CD4-positive, alpha-beta T cell treated with Interleukin-6 at 100 ng/mL for 8 hours (primary cell): ENCODE measurements at places on chromosomes 3 and 15.

GRCh38 chr3:46400000-46400734, 6.7 kb downstream of the CCR5AS start:
- no peak for DNase-seq

- no peak for DNase-seq
These were observed 20.9 kb upstream of the TRH start for GRCh38 chr3:129953621-129954020.

DNA sequence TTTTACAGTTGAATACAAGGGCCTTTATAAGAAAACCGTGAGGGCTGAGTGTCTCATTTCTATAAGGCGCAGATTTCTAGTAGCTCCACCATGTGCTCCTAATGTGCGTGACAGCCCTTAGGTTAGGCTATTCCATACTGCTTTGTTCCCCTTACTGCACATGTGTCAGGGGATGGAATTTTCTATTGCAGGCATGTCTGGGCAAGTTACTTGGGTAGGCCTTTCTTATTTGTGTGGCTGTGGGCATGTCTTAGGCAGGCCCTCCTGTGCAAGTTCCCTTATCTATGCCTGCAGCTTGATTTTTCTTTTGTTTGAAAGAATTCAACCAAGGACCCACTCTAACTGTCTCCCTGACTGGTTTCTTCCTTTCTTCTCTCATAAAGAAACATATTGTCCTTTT, 434.2 kb upstream of the CNTN3 start:
- no peak for DNase-seq

- no peak for DNase-seq
These were observed 10.0 kb downstream of the RPL32 start for GRCh38 chr3:12831301-12831866.

DNA sequence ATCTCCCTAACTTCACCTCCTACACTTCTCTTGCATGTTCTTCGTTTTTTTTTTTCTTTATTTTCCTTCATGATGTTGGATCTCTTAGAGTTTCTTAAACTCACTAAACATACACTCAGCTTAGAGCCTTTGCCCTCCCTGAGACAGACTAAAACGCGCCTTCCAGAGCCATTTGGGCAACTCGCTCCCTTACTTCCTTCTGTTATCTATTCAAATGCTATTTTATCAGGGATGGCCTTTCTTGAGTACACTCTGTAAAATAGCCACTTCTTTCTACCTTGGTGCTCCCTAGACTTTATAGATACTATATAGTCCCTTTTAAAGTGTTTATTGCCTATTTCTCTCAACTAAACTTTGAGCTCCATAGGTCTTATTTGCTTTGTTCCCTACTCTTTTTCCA, 598.2 kb upstream of the NECTIN3 start:
- DNase-seq, result no peak

DNA sequence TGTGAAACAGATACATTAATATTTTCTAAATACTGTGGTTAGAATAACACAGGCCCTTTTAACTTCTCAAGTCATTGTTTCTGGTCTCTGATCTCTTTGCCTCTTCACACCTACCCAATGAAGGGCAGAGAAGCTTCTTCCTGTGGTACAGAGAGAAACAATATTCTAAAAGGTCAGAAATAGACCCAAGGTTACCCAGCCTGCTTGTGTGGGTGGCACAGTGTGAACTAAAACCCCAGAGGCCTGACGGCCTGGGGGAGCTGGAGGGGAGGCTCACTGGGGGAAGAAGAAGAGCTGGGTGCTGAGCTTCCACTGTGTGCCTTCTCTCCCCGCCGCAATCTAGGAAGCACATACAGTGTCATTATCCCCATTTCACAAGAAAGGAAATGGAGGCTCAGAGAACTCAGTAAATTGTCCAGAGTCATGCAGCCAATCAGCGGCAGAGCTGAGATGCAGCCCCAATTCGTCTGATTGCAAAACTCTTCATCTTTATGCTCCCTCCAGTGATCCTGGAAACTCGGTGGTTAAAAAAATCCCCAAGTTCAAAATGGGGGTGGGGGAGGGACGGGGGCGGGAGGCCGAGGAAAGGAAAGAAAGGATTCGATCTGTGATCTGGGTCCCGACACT, 64.1 kb upstream of the HEG1 start:
- no peak for DNase-seq

- DNase-seq, result no peak
These were observed at the start of gene SPATA12 for GRCh38 chr3:57060089-57060821. TSS of gene SPATA12 (plus strand) at chr3:57060664. CDS start at chr3:57073695, 13,031 bp downstream.

DNA sequence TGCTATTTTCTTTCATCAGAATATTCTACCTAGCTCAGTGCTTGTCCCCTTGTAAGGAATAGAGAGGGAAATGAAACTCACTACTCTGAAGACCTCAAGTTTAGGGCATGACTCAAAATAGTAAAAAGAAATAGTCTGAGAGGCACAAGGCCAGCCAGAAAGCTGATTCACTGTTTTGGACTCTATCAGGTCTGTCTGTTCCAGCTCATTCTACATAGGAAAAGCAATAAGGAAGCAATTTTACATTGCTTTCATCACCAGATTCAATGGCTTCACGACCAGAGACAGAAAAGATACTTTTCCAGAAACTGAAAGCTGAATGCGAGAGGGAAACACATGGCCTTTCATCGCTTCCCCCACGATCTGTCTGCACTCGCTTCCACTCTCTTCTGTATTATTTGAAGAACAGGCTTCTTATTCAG, 276.0 kb downstream of the GBE1 start:
- DNase-seq, result no peak

GRCh38 chr3:178001670-178002101, 534.5 kb upstream of the KCNMB2 start:
- DNase-seq, result peak; percentile 39
